D341Med (cell line): ENCODE measurements at places on chromosomes 12 and 14.

GRCh38 chr12:3988519-3989217, 115.5 kb upstream of the PARP11 start:
- DNase-seq = no peak

DNA sequence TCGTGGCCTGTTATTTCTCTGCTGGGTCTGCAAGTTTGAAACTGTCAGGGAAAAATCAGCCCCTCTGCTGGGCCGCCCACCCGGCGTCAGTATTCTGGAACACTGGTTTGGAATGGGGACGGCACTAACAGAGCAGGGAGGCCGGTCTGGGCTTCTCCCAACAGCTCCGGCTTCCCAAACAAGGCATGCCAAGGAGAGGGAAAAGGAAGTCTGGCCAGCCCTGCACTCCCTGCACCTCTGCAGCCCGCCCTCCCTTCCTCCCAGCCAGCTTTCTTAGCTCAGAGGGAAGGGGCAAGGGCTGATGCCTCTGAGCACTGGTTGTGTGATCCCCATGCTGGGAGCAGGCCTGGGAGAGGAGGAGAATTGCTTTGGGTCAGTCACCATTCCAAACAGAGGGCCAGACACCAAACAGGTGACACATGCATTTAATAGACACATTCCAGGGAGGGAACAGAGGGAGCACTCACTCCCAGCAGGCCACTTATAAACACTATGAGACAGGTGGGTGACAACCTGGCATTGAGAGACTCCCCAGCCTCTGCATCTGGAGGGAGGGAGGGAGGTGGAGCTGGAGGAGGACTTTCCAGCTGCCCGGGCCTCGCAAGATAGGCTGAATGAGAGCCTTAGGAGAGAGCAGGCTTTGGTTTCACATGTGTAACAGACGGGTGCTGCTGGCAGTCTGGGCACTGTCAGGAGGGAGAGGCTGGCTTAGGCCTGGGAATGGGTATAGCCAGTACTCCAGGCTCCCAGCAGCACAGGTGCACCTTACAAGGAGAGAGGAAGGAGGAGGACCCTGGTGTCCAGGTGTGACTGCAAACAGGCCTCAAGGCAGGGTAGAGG, 10.3 kb downstream of the KRT75 start:
- no peak for DNase-seq

GRCh38 chr12:52628841-52629240, 10.5 kb upstream of the KRT73 start:
- DNase-seq = peak; percentile 6

GRCh38 chr12:60421741-60422140, 825.9 kb downstream of the SLC16A7 start:
- DNase-seq = no peak

GRCh38 chr14:105709281-105710118, 183.1 kb downstream of the TMEM121 start:
- DNase-seq = no peak

DNA sequence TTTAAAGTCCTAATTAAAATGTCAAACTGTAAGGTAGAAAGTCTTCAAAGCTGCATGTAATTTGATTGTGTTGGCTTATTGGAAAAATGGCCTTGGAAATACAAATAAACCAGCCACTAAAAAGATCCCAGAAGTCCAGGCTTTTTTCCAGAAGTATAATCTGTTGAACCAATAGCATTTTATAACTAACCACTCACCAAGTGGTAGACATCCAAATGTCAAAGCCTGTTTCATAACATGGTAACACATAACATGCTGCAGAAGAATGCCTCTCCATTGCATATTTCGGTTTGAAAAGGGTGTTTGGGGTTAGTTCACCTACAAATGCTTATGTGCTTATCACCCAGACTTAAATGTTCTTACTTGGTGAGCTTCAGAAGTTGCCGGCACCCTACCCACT, 183.7 kb upstream of the DIO2 start:
- no peak for DNase-seq

- DNase-seq = no peak
These were observed 150.3 kb upstream of the AVPR1A start for GRCh38 chr12:63301311-63301710.

- DNase-seq = no peak
These were observed 53.5 kb downstream of the DGLUCY start for GRCh38 chr14:91167380-91167770.

GRCh38 chr14:97894552-97894951, 1097.4 kb downstream of the VRK1 start:
- DNase-seq = no peak

- DNase-seq = no peak
These were observed 32.5 kb upstream of the MANSC4 start for GRCh38 chr12:27812502-27812901.

GRCh38 chr12:7107636-7108002, 1.4 kb downstream of the C1RL start:
- DNase-seq = no peak

DNA sequence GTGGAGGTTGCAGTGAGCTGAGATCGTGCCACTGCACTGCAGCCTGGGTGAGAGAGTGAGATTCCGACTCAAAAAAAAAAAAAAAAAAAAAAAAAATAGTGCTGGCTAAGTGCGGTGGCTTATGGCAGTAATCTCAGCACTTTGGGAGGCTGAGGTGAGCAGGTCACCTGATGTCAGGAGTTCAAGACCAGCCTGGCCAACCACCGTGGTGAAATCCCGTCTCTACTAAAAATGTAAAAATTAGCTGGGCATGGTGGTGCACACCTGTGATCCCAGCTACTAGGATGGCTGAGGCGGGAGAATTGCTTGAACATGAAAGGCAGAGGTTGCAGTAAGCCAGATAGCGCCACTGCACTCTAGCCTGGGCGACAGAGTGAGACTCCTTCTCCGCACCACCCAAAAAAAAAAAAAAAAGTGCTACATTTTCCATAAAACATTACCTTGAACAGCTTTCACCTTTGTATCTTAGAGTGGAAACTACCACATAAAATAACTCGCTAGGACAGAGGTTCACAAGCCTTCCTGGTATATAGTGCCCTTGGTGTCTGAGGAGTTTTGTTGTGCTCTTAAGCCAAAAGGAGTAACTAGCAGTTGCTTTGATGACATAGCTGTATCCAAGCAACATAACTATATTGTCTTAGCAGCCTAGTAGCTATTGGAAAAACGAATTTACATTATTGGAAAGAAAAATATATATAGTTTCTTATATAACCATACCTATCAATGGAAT, 11.1 kb downstream of the PTGES3 start:
- no peak for DNase-seq

GRCh38 chr14:106500571-106500970, 974.2 kb downstream of the TMEM121 start:
- DNase-seq = no peak

DNA sequence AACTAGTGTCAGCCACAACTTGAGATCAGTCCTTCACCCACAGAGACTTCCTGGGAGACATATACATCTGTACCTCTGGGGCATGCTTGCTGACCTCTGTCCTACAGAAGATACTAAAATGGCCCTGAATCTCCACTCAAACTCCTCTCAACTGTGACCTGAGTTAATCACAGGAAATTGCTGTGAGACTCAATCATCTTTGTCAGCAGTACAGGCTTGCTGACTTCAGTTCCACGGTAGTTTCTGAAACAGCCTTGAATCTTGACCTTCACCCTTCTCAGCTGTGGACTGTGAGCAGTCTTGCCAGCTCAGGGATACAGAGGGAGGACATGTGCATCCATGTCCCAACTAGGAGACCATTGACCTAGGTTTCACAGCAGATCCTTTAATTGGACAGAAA, 1.4 kb upstream of the KLRC1 start:
- no peak for DNase-seq

- DNase-seq = no peak
These were observed 197.1 kb downstream of the EFCAB11 start for GRCh38 chr14:89757313-89757939.

DNA sequence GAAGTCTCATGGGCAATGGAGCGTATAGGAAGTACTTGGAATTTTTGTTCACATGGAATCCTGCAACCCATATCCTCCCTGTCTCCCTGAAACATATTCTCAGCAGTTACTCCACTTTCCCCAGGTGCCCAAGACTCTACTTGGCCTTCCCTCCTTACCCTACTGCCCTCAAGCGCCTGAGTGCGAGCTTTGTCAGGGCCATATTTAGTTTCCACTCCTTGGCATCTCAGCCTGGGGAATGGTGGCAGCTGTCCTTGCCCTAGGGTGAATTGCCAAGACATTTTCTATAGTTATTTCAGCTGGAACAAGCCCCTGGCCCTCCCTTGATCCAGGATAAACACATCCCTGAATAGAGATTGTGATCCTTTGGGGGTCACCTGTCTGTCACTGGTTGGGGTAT, 569.3 kb upstream of the LRFN5 start:
- no peak for DNase-seq

GRCh38 chr14:86321151-86321550, 791.2 kb downstream of the FLRT2 start:
- no peak for DNase-seq

GRCh38 chr14:89660166-89660565, 243.1 kb upstream of the FOXN3 start:
- DNase-seq = no peak

GRCh38 chr14:103856105-103856504, 8.7 kb upstream of the PPP1R13B start:
- DNase-seq = peak; percentile 37

DNA sequence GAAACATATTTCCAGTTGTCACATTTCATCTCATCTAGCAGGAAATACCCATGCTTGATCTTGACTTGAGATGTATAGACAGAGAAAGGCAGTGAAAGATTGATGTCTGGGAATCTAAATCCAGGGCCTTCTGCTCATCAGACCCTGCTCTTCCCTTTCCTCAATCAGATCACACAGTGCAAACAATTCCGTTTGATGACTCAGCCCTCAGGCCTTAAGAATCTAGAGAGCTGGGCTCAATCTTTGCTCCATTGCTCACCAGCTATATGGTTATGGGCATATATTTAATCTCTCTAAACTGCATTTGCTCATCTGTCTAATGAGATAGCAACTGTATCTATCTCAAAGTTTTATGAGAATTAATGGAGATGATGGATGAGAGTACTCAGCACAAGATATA, 201.8 kb upstream of the CCDC196 start:
- no peak for DNase-seq

DNA sequence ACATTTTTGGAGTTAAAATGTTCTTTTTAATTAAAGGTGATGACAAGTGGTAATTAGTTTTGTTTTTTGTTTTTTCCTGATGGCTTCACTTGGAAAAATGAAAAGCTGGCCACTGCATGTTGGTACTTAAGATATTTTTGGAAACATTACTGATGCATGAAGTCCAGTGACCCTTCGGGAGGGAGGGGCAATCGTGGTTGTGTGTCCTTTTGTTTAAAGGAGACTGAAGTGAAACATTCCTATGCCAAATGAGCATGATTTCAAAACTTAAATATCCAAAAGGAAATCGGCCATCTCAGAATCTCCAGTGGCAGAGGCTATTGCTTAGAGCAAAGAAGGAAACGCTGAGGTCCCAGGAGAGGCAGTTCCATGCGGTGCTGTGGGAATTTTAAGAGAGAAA, 20.1 kb downstream of the LTBP2 start:
- DNase-seq = no peak

GRCh38 chr12:116226026-116226425, 51.5 kb downstream of the MED13L start:
- DNase-seq = no peak

GRCh38 chr14:69285661-69286255, 25.8 kb downstream of the GALNT16 start:
- no peak for DNase-seq

GRCh38 chr14:68666236-68666635, 126.6 kb downstream of the ZFP36L1 start:
- no peak for DNase-seq

DNA sequence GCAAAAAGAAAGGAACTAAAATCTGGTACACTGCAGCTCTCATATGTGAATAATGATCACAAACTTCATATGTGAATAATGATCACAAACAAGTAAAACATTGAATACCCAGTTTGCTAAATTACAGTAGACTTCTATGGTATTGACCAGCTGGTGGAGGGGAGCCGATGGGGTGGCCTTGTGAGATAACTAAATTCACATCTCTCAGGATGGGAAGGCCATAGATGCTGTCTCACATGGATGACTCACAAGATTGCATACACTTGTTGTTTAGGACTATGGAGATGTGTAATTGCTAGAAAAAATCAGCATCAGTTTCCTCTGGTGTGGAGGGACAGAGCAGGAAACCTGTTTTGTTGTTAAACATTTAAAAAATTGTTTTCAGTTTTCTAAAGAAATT, 49.2 kb downstream of the ACACB start:
- DNase-seq = no peak

DNA sequence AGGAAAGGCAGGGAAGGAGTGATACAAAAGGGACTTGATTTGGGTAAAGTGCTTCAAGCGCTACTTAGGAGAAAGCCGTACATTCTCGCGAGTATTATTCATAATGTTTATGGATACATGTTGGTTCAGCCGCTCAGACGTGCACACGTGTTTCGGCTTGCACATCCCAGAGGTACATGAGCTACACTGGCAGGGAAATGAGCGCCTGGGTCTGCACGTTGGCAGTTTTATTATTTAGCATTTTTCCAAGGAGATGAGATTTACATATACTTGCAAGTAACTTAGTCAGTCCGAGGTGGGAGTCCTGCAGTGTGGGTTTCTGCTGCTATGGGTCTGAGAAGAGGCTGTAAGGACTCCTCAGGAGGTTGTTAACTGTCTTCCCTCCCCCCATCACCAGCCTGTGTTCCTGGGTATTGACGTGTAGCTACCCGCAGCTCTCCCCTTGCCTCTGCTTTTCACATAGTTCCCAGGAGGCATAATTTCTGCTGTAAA, 1.5 kb downstream of the PRKCH start:
- no peak for DNase-seq

- DNase-seq = no peak
These were observed 1119.6 kb upstream of the FLRT2 start for GRCh38 chr14:84410344-84410743.

GRCh38 chr12:2486796-2487195, 308.0 kb upstream of the FKBP4 start:
- DNase-seq = no peak

DNA sequence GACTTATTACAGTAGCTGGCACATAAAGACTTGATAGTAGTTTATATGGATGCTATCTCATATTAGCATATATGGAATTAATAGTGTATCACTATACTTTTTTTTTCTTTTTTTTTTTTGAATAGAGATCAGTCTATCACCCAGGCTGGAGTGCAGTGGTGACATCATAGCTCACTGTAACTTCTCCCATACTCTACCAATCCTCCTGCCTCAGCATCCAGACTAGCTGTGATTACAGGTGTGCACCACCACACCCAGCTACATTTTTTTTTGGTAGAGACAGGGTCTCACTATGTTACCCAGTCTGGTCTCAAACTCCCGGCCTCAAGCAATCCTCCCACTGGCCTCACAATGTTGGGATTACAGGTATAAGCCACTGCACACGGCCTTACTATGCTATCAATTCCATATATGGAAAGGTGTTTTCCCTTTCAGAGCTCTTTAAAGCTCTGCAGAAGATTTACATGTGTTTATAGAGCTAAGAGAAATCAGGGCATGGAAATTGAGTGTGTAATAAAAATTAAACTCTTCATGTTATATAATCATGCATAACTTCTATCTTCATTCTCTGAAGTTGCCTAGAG, 1.8 kb upstream of the TBK1 start:
- DNase-seq = no peak

GRCh38 chr14:78325911-78326310, 155.7 kb downstream of the NRXN3 start:
- DNase-seq = no peak

- DNase-seq = no peak
These were observed 10.5 kb downstream of the EVL start for GRCh38 chr14:100075681-100076080.
